Upper lobe of right lung (tissue), 1 donor: ENCODE measurements at places on chromosomes 5 and 9. TPM values are rescaled to one million over a fixed set of nuclear protein-coding genes. Genes with fewer than 3 reads are reported as not detected.
A peak's percentile ranks its signal among the peaks of the same experiment; 100 is the strongest.

DNA sequence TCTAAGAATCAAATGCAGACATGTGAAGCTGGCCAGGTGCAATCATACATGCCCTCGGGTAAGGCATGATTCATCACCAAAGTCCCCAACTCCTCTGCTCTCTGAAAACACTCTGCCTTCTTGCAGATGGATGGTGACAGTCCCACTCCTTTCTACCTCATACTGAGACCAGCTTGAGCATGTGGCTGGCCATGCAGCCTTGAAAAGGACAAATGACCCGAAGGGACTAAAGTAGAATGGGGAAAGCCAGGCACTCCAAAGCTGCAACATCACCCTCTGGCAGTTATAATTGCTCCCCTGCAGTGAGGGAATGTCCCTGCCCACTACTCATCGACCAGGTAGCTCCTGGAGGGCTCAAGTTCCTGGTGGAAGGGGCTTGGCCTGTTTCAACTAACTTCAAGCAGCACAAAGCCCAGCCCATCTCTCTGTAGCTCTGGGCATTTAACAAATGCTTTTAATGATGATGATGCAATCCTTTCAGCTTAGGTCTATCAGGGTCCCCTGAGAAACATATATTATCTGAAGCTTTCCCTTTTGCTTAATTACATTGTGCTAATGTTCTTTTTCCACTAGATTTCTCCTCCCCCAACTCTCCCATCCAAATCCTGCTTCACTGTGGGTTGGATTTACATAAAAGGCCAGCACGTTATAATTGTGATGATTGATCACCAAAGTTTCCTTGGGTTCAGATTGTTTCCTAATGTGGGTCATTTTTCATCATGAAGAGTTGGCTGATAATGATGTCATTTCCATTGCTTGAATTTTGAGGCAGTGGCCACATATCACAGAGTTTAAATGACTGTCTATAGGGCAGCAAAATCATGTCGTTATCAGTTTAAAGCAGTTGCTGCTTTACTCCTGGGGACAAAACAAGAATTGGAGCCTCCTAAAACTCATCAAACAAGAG is 436.5 kb upstream of the SLC30A5 start:
- no peaks in the 10 kb centered on the region for H3K27me3 ChIP-seq
- H3K27ac ChIP-seq = no peak overlapping the region
- DNase-seq = no peak
- H3K36me3 ChIP-seq = no peaks in the 10 kb centered on the region

GRCh38 chr9:97803167-97804058 is 49.6 kb upstream of the FOXE1 start:
- H3K27ac ChIP-seq = peak overlapping the region; percentile 42
- H3K4me3 ChIP-seq = peak overlapping the region; percentile 44
- no peaks in the 10 kb centered on the region for H3K4me1 ChIP-seq

GRCh38 chr5:177393206-177393765 is 7.2 kb downstream of the PFN3 start:
- H3K27me3 ChIP-seq = peaks cover 2% of the 10 kb centered on the region
- no peak overlapping the region for H3K4me3 ChIP-seq
- H3K27ac ChIP-seq = no peak overlapping the region
- no peak for DNase-seq
- no peaks in the 10 kb centered on the region for H3K36me3 ChIP-seq

DNA sequence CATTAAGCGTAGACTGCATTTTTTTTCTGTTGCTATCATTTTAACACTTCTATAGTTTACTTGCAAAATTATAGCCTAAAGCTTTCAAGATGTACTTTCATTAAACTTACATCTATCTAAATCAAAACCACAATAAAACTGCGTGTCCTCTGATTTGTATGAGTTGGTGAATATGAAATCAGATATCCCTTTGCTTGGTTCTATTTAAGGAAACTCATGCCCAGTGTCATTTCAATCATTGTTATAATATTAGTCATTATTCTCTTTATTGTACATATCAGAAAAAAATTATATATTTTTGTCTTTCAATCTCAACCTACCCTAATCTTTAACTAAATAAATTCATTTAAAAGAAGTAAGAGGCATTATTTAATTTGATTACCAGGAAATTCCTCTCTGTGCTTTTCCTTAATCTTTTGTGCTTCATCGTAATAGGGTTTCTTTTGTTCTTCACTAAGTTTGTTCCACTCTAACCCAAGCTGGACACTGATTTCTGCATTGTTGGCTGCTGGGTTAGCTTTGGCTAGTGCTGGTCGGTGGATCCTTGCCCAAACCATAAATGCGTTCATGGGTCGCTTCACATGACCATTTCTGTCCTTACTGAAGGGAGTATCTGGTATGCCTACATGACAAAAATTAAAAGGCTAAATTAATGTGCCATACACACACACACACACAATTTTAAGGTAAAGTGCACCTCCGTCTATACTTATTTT is 3.8 kb downstream of the SOX30 start:
- H3K4me3 ChIP-seq = no peak overlapping the region
- H3K27me3 ChIP-seq = no peaks in the 10 kb centered on the region
- no peak for DNase-seq
- no peaks in the 10 kb centered on the region for H3K36me3 ChIP-seq

DNA sequence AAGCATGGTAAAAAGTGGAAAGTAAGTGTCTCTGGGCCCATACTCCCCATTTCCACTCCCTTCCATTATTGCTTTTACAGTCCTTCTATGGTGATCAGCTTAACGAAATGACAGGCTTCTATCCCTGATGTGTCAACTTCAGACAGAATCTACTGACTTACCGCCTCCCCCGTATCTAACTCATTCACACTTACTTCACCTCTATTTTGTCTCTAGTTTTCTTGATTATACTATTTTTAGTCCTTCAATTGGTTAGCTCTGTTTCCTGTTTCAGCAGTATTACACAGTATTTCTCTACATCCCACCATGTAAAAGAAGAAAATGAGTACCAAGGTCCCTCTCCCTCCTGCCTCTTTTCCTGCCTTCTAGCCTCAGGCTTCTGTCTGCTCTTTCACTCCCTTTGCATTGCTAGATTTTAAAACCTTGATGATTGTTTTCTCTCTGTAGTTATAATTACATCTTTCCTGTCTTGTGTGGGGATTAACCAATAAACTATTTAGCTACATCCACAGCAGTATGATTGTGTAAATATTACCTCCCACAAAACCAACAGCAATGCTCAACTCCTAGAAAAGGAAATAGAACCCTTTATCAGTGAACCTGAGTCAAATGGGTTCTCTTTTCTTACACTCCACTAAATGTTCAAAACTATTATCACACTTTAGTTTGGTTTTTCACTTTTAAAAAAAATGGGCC is 53.4 kb downstream of the GNAQ start:
- H3K4me3 ChIP-seq = no peak overlapping the region
- H3K36me3 ChIP-seq = no peaks in the 10 kb centered on the region
- H3K4me1 ChIP-seq = peaks cover 53% of the 10 kb centered on the region
- H3K27ac ChIP-seq = peak overlapping the region; percentile 58

The SNX24 gene
- total RNA-seq = 30.2 TPM

DNA sequence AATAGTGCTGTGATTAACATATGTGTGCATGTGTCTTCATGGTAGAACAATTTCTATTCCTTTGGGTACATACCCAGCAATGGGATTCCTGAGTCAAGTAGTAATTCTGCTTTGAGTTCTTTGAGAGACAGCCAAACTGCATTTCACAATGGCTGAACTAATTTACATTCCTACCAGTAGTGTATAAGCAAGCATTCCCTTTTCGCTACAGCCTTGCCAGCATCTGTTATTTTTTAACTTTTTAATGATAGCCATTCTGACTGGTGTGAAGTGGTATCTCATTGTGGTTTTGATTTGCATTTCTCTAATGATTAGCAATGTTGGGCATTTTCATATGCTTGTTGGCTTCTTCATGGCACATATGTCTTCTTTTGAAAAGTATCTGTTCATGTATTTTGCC is 308.5 kb downstream of the ARRDC3 start:
- no peak overlapping the region for H3K4me3 ChIP-seq
- no peak overlapping the region for H3K27ac ChIP-seq
- no peaks in the 10 kb centered on the region for H3K27me3 ChIP-seq
- peaks cover 6% of the 10 kb centered on the region for H3K4me1 ChIP-seq
- DNase-seq = no peak
- H3K36me3 ChIP-seq = no peaks in the 10 kb centered on the region

The TNFSF15 gene
- total RNA-seq = 8.5 TPM
